ENCODE measurements at places on chromosomes 1 and 21.

GRCh38 chr1:111483876-111484275 lies 10.1 kb downstream of the C1orf162 start:
- no peak for DNase-seq

DNA sequence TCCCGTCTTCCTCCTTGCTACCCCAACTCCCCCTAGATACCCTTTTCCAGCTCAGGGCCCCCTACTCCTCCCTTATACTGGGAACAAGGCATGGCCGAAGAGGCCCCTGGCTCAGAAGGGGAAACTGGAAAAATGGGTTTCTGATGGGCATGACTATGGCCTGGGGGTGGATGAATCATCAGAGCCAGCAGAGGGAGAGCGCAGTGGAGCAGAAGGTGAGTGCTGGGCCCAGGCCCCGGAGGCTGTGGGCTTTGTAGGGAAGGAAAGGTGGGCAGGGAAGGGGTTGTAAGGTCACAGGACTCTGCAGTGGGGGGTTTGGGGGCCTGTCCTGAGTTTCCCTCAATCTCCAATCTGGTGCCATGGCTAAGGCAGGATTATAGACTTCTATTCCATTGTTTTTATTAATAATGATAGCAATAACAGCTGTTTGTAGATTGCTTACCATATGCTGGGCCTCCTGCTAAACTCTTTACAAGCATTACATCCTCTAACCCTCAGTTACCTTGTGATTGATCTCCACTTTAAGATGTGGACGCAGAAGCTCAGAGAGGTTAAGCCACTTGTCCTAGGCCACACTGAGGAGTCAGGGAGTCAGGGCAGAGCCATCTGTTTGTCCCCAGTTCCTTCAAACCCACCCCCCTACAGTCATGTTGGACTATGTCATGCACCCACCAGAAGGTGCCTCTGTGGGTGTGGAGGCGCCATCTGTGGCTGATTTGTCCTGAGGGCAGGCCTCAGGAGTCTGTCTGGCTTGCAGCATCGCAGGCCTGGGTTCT lies 36.2 kb upstream of the ZNF362 start:
- DNase-seq: no peak

- no peak for DNase-seq
These were observed 1.1 kb downstream of the DPYD start for GRCh38 chr1:97919585-97920261.

DNA sequence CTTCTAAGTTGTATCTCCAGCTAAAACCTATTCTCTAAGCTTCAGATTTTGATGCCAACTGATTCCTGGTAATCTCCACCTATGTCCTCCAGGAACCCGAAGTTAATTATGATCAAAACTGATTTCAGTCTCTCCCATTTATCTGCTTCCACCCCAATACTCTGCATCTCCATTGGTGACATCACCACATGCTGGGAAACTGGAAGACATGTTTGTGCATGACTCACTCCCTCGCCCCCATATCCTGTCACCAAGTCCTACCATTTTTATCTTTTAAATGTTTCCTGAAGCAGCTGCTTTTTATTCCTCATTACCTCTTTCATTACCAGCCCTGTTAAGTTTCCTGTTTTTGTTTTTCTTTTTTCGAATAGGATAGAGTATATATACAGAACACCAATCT lies 228.5 kb downstream of the LRRC40 start:
- DNase-seq: no peak

DNA sequence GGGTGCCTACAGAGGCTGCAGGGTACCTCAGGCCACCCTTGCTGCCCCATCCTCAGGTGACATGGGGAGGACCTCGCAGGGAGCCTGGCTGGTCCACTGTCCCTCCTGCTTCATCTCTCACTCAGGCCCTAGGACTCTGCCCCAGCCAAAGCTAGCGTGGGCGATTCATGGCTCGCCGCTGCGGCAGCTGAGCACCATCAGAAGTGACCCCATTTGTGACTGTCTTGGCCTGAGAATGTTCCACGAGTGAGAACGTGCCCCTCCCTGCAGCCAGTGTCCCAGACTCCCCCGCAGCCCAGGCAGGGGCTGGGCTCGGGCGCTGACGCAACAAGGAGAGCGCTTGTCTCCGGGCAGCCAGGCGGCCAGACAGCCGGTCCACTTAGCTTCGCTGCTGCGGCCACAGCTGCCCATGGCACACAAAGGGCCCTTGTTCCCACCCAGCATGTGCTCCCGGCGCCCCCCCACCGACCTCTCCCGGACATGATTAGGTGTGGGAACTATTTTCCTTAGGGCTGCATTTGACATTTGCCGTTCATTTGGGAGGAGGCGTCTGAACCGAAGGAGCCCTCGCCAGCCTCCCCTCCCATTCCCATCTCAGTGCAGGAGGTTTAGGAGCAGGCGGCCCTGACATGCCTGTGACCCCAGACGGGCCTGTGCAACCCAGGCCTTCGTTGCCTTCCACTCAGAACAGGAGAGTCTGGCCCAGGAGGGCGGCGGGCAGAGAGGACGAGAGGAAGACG lies 19.3 kb upstream of the POFUT2 start:
- DNase-seq: no peak

DNA sequence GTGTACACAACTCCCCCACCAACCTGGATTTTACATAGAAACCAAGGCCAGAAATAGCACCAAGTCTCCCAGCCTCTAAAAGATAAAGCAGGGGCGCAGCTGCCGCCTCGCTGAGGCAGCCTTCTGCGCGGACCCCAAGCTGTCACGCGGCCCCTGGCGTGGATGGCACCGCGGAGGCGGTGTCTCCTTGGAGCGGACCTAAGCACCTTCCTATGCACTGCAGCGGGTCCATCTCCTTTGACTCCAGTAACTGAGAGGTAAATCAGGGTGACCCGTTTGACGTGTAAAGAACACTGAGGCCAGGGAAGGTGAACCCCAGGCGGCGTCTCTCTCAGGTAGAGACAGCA lies 17.0 kb downstream of the ZNF697 start:
- no peak for DNase-seq

DNA sequence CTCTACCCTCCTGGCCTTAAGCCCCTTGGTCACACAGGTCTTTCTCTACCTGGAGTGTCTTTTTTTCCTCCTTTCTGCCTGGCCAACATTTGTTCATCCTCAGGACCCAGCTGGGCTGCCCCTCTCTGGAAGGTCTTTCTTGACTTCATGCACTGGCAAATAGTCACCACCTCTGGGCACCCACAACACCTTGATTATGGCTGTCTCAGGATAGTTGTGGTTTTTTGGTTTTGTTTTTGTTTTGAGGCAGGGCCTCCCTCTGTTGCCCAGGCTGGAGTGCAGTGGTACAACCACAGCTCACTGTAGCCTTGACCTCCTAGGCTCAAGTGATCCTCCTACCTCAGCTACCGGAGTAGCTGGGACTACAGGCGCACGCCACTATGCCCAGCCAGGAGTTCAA lies 10.8 kb downstream of the RPS6KA1 start:
- DNase-seq: no peak

GRCh38 chr1:72932025-72932424 lies 649.7 kb upstream of the NEGR1 start:
- DNase-seq: no peak

- peak; percentile 53 for DNase-seq
These were observed 32.7 kb upstream of the WASF2 start for GRCh38 chr1:27522432-27523336.

GRCh38 chr1:38005195-38006007 lies at the start of gene FHL3:
TSS of gene FHL3 (minus strand) at chr1:38005514. CDS start at chr1:37999412, 6,102 bp downstream.
- DNase-seq: no peak

GRCh38 chr1:208065862-208066261 lies 154.9 kb upstream of the CD34 start:
- no peak for DNase-seq

DNA sequence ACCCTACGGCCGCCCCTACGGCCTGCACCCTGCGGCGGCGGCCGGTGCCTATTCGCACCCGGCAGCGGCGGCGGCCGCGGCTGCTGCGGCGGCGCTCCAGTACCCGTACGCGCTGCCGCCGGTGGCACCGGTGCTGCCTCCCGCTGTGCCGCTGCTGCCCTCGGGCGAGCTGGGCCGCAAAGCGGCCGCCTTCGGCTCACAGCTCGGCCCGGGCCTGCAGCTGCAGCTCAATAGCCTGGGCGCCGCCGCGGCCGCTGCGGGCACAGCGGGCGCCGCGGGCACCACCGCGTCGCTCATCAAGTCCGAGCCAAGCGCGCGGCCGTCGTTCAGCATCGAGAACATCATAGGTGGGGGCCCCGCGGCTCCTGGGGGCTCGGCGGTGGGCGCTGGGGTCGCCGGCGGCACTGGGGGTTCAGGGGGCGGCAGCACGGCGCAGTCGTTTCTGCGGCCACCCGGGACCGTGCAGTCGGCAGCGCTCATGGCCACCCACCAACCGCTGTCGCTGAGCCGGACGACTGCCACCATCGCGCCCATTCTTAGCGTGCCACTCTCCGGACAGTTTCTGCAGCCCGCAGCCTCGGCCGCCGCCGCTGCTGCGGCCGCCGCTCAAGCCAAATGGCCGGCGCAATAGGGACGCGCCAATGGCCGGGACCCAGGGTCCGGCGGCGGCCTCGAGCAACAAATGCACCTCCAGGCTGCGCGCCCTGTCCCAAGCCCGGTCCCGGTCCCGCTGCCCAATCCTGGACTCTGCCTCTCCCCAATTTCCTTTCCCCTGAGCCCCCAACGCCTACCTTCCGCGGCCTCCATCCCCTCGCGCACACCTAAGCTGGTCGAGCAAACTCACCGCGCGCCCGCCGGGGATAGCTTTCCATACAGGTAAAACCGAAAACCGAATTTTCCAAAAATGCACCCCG lies 1.8 kb downstream of the FOXD3 start:
- DNase-seq: no peak

DNA sequence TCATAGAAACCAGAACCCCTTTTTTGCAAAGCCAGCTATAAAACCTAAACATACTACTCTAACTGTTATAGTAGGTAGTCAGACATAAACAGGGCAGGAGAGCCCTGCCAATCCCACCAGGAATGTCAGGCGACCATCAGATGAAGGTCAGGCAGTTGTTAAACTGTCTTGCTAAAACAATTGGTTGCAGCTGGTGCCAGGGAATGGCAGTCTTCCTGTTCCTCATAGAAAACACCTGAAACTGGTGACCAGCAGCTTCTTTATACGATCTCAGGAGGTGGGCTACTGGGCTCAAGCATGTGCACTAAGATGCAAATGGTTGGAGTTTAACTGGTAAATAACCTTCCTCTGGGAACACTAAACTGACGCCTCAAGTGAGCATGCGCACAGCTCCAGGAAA lies 224.1 kb downstream of the COL11A1 start:
- no peak for DNase-seq

GRCh38 chr1:45008516-45008915 lies 2.6 kb downstream of the HECTD3 start:
- no peak for DNase-seq

DNA sequence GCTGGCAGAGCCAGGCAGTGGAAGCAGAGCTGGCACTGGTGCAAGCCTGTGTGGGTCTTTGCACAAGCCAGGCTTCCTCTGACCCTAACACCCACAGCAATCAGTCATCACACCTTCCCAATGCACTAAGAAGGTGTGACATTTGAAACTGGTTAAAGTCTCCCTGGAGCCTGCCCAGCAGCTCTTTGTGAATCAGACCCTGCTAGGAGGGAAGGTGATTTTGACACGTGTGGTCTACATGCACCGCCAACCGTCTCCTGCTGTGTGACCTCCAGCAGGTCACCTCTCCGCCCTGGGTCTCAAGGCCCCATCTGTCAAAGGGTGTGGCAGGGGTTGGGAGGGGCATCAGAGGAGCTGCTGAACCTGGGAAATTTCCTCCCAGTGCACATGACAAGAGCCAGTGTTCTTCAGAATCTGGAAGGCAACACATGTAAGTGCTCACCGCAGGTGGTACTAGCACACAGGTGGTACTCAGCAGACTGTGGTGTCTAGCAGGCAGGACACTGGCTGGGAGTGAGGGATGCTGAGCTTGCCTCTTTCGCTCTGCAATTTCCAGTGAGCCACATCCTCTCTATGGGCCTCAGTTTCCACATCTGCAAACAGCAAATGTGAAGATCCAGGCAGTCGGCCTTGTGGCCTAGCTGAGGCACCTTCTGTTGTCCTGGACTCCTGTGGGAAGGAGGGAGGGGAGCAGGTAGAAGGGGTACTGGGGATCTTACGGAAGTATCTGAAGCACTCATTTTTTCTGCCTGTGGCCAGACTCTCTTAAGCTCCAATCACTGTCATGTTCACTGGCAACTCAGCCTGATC lies 123.2 kb downstream of the DMRTB1 start:
- DNase-seq: no peak

DNA sequence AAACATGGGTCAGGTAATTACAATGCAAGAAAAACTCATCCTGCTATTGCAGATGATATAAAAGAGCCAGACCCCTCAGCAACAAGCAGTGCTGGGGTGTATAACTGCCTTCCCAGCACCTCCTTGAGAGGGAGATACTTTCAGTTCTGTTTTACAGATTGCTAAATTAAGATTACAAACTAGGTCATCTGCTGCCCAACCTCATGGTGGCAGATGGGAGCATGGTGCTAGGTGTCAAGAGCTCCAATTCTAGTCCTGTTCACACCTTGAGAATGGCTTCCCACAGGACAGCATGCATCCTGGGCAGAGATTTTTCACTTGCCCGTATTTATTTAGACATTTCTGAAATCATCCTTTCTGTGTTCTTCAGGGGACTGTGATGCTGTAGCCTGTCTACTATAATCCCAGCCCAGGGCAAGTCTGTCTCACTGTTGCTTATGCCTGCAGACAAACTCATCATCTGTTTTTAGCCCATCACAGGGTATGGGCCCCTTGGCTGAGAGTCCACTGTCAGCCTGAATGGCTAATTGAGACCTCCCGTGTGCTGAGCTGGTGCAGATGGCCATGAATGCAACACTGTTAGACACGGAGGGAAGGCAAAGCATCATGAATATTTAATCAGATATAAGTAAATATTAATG lies 40.2 kb upstream of the PBX1 start:
- DNase-seq: no peak

GRCh38 chr21:45945868-45946210 lies 35.7 kb upstream of the COL6A1 start:
- no peak for DNase-seq

DNA sequence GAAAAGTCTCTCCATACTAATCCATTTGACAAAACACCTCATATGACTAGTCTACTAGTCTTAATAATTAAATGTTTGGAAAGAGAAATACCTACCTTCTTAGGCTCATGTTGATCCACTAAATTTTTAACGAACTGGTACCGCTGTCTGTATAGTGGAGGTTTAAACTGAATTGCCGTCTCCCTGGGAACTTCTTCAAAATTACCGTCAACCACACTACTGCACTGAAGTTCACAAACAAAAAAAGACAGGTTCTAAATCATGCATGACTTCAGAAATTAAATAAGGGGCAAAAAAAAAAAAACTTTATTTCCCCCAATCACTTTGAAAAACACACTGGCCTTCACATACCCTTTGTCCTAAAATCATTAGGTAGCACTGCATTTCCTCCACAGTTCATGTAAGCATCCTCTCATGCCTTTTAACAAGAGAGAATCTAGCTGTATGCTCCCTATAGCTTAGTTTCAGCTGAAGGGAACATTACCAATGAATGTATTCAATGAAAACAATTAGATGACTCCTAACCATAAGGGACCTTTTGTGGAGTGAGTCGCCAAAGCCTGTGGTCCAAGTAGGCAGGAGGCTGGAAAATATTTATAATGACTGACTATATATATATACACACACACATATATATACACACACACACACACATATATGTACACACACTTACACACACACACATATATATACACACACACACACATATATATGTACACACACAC lies 3.4 kb downstream of the HENMT1 start:
- DNase-seq: no peak

- DNase-seq: no peak
These were observed 155.0 kb upstream of the BEND5 start for GRCh38 chr1:48931506-48932192.

Data from stimulated activated CD8-positive, alpha-beta memory T cell treated with anti-CD3 and anti-CD28 coated beads, Interleukin-7, amount 100 ng/mL, for 24 hours (primary cell).